ENCODE measurements at places on chromosomes 7 and 10. TPM values are rescaled to one million over a fixed set of nuclear protein-coding genes. Genes with fewer than 3 reads are reported as not detected.
A peak's percentile ranks its signal among the peaks of the same experiment; 100 is the strongest.

Gene TSPAN12
- total RNA-seq = 0.51 TPM

GRCh38 chr10:128098631-128099030, 27.6 kb downstream of the MKI67 start:
- H3K36me3 ChIP-seq = peaks cover 67% of the 10 kb centered on the region
- no peaks in the 10 kb centered on the region for H3K4me1 ChIP-seq
- no peak overlapping the region for H3K4me3 ChIP-seq
- DNase-seq = no peak
- no peak overlapping the region for H3K27ac ChIP-seq

- peaks cover 65% of the 10 kb centered on the region for H3K27me3 ChIP-seq
- H3K4me1 ChIP-seq = peaks cover 14% of the 10 kb centered on the region
- H3K36me3 ChIP-seq = no peaks in the 10 kb centered on the region
- no peak overlapping the region for H3K4me3 ChIP-seq
These were observed 13.7 kb upstream of the NODAL start for GRCh38 chr10:70455213-70455630.

Gene CYP2C19
- total RNA-seq = not detected

DNA sequence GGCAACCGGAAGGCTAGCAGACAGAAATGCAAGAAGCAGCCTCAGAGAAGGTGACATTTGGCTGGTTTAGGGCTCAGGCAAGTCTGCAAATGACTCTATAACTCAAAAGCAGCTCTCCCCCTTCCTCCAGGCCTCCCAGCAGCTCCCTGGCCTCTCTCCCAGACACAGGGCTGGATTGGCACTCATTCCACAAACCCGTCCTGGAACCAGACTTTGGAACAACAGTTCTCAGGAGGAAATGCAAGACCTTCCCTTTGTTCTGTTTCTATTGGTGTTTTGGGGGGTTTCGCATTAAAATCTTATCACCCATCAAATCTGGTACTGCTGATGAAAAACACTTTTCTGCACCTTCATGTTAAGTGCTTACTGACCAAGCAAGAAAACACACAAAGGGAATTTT, 40.3 kb upstream of the EFCAB10 start:
- H3K4me3 ChIP-seq = no peak overlapping the region
- H3K4me1 ChIP-seq = no peaks in the 10 kb centered on the region
- no peak overlapping the region for H3K27ac ChIP-seq
- H3K36me3 ChIP-seq = no peaks in the 10 kb centered on the region
- DNase-seq = no peak

DNA sequence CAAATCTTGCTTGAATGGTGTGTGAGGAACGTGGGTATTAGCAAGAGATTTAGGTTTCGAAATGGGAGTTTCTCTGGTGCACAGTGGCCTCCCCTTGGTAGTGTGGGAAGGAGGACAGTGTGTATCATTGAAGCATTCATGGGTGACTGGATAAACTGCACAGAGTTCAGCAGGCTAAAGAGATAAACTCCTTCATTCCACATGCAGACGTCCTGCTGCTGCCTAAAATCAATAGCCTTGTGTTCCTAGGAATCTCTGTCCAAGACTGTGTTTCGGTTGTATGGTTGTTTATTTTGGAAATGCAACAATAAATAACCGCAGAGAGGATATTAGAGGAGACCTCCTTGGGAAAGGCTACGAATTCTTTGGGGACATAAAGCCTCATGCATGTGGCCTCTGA, 100.9 kb upstream of the FAM171A1 start:
- no peak overlapping the region for H3K27ac ChIP-seq
- H3K4me3 ChIP-seq = no peak overlapping the region
- H3K27me3 ChIP-seq = no peaks in the 10 kb centered on the region
- peaks cover 4% of the 10 kb centered on the region for H3K4me1 ChIP-seq
- DNase-seq = no peak

GRCh38 chr10:13659887-13660550, 73.3 kb downstream of the PRPF18 start:
- H3K4me3 ChIP-seq = no peak overlapping the region
- DNase-seq = peak; percentile 67
- no peaks in the 10 kb centered on the region for H3K36me3 ChIP-seq

GRCh38 chr10:92066386-92066785, 142.8 kb downstream of the BTAF1 start:
- no peak overlapping the region for H3K27ac ChIP-seq
- H3K36me3 ChIP-seq = no peaks in the 10 kb centered on the region
- no peaks in the 10 kb centered on the region for H3K4me1 ChIP-seq
- DNase-seq = no peak

Gene GOLGA7B
- total RNA-seq = 0.11 TPM

Gene SKIDA1
- 1.0 TPM for total RNA-seq

DNA sequence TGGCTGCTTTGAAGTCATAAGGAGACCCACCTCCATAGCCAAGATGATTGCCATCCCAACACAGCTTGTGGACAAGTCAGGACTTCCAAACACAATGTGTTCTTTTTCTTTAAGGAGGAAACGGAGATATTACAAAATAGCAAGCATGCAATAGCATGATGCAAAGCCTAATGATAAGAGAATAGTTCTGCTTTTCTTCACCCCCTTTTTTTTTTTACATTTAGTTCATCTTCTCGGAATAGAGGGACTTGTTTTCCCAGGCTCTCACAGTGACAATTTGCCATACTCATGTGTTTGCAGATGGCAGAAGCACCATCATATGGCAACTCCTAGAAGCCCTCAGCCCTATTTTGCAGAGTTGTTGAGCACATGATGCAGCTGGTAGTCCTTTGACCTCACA, 119.8 kb downstream of the ITGB8 start:
- no peak overlapping the region for H3K27ac ChIP-seq
- no peak overlapping the region for H3K4me3 ChIP-seq
- DNase-seq = no peak
- no peaks in the 10 kb centered on the region for H3K36me3 ChIP-seq
- H3K27me3 ChIP-seq = no peaks in the 10 kb centered on the region
- H3K4me1 ChIP-seq = no peaks in the 10 kb centered on the region

DNA sequence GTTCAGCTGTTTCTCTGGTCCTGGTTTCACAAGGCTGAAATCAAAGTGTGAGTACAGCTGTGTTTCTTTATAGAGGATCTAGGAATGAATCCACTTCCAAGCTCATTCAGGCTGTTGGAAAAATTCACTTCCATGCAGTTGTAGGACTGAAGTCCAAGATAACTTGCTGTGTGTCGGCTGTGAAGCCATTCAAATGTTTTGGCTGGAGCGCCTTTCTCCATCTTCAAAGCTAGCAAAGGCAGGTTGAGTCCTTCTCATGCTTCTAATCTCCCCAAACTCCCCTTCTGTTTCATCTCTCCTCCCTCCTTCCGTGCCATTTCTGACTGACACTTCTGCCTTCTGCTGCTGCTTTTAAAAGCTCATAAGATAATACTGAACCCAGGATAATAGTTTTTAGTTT, 1195.4 kb upstream of the LRRN3 start:
- H3K4me3 ChIP-seq = no peak overlapping the region
- no peaks in the 10 kb centered on the region for H3K27me3 ChIP-seq
- no peaks in the 10 kb centered on the region for H3K36me3 ChIP-seq

GRCh38 chr10:69043931-69044531, 43.9 kb upstream of the SRGN start:
- H3K27me3 ChIP-seq = no peaks in the 10 kb centered on the region
- no peak overlapping the region for H3K4me3 ChIP-seq
- H3K36me3 ChIP-seq = no peaks in the 10 kb centered on the region
- no peak for DNase-seq
- peaks cover 7% of the 10 kb centered on the region for H3K4me1 ChIP-seq
- no peak overlapping the region for H3K27ac ChIP-seq

GRCh38 chr10:23197416-23197861, 5.3 kb downstream of the PTF1A start:
- no peak overlapping the region for H3K27ac ChIP-seq
- no peak overlapping the region for H3K4me3 ChIP-seq
- peaks cover 16% of the 10 kb centered on the region for H3K4me1 ChIP-seq
- H3K27me3 ChIP-seq = peaks cover 49% of the 10 kb centered on the region
- no peaks in the 10 kb centered on the region for H3K36me3 ChIP-seq

DNA sequence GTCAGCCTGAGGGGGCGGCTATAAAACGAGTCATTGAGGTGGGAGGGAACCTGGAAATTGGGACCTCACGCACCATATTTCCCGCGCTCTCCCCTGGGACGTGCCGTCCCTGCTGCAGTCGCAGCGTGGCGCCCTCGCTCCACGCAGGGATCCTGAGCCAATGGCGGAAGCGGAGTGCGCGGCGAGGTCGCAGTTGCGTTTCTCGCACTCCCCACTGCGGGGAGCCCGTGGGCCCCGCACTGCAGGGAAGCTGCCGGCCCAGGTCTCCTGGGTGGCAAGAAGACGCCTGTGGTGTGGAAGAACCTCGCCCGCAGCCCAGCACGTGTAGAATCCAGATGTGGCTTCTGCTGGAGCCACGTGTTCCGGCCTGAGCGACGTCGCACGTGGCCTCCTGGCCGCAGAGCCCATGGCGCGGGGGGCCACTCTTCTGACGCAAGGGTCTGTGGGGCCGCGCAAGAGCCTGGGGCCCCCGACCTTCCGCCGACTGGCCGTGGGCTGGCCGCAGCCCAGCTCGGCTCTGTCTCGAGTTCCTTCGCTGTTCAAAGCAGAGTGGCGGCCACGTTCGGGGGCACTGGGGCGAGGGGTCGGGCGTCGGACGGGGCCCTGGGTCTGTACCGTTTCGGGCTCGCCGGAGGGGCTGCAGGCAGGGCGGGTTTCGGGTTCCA, 26.4 kb downstream of the HIF1AN start:
- DNase-seq = peak; percentile 79
- H3K36me3 ChIP-seq = no peaks in the 10 kb centered on the region
- H3K4me3 ChIP-seq = no peak overlapping the region
- peaks cover 10% of the 10 kb centered on the region for H3K27me3 ChIP-seq

DNA sequence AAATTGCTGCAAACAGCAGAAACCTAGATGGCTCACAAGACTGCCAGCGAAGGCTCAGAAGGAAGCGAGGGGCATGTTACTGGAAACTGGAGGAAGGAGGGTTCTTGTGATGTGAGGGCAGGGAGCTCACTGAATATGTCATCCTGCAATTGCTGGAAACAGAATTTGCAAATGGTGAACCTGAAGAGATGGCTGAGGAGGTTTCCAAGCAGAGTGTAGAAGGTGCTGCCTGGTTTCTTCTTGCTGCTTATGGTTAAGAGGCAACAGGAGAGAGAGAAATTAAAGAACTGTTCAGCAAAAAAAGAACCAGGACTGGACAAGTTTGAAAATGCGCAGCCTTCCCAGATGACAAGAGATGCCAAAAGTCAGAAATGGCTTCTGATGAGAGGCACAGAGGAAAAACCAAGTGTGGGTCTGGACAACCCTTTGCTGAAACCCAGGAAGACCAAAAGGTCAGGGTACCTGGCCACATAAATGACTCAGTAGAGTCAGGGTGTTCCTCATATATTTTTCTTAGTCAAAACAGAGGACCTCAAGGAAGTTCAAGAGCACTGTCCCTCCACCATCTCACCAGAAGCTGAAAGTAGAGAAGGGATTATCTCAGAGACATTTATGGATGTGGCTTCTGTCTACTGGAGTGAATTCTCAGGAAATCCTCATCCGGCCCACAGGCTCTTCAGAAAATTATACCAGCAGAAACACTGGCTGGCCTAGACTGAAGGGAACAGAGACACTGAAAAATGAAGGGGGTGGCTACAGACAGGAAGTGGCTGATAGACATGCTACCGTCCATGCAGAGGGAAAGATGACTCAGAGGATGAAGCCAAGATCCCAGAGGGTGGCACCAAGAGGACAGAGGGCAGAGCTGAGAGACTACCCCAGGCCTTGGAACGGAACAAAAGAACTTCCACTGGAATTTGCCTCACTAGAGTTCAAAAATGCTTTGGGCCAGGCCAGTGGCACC, 10.1 kb downstream of the PAPOLB start:
- no peak for DNase-seq
- no peaks in the 10 kb centered on the region for H3K4me1 ChIP-seq
- H3K27ac ChIP-seq = no peak overlapping the region
- H3K27me3 ChIP-seq = no peaks in the 10 kb centered on the region

DNA sequence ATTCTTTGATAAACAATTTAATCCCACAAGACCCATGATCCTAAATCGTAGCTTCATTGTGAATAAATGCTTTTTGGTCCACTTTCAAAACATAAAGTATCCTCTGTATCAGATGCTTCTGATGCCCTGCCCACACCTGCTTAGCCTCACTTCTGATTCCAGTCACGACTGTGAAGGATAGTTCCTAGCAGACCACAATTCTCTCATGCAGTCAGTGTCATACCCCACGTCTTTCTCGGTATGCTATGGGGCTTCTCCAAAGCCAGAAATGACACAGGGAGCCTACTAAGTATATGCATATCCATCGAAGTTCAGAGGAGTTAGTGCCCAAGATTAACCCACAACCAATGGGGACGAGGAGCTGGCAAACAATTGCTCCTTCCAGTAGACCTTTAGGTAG, 27.6 kb upstream of the CTNNA3 start:
- H3K4me1 ChIP-seq = no peaks in the 10 kb centered on the region
- no peaks in the 10 kb centered on the region for H3K36me3 ChIP-seq
- no peak for DNase-seq
- no peaks in the 10 kb centered on the region for H3K27me3 ChIP-seq
- H3K4me3 ChIP-seq = no peak overlapping the region
- H3K27ac ChIP-seq = no peak overlapping the region

DNA sequence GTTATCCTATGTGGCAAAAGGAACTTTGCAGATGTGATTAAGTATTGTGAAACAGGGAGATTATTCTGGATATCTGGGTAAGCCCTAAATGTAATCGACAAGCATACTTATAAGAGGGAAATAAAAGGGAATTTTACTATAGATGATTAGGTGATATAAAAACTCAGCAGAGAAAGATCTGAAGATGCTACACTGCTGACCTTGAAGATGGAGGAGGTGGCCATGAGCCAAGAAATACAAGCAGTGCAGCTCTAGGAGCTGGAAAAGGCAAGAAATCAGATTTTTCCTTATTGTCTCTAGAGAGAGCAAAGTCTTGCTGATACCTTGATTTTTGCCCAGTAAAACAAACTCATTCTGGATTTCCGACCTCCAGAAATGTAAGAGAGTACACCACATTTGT, 67.7 kb downstream of the BRAF start:
- H3K36me3 ChIP-seq = no peaks in the 10 kb centered on the region
- no peak for DNase-seq
- H3K27me3 ChIP-seq = no peaks in the 10 kb centered on the region
- H3K4me3 ChIP-seq = no peak overlapping the region

DNA sequence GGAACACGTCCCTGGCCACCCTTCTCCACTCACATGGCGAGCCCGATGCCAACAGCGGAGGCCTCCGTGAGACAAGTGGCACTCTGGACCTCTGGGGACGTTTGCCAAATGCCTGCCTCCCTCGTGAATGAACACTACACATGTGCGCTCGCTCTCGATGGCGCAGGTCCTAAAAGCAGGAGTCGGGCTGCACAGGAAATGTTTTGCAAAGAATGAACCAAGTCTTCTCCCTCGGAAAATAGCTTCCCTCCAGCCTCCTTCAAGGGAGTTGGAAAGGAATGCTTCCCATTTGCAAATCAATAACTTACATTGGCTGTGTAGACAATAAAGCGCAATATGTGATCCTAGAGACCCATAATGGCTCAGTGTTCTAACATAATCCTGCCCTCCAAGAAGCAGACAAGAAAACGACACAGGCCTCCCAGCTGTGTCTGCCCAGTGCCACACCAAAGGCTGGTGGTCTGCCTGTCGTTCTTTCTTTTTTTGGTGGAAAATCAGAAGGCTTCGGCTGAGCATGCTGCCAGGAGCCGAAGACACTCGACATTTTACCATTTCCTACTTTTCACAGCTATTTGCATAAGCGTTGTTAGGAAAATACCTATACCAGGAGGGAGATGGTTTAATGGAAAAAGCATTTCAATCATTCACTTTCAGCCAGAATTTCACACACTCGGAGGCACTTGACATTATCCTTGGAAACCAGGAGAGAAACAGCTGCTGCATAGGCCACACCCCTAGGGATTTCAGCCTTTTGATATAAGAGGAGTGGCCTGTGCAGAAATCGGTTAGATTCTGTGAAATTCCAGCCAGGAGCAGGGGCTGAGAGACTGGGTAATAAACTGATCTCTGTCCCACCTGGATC, 38.4 kb downstream of the ATXN7L1 start:
- H3K27me3 ChIP-seq = peaks cover 12% of the 10 kb centered on the region
- no peaks in the 10 kb centered on the region for H3K36me3 ChIP-seq
- no peak for DNase-seq
- no peak overlapping the region for H3K4me3 ChIP-seq
- H3K27ac ChIP-seq = no peak overlapping the region

Measured in K562 (cell line).